ENCODE measurements at places on chromosomes 16 and 17.
A peak's percentile ranks its signal among the peaks of the same experiment; 100 is the strongest.

DNA sequence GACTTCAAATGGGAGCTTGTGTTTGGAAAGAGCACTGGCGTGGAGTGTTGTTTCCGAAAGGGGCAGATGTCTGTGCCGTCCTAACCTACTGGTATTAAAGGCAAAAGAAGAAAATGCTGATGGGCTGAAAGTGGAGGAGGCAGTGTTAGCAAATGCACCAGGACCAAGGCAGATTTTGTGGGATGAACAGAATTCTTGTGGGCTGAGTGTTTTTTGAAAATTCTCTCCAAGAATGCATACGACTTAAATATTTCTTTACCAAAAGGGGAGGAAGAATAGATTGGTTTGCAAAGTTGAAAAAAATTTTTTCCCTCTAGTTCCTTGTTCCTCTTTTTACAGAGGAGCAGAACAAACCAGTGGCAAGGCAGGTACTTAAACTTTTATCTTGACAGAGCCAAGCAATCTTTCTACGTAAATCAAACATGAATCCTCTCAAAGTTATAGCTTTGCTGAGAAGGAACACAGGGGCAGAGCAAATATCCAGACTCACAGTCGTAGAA, 16.8 kb downstream of the MARCHF10 start:
- no peak for DNase-seq

GRCh38 chr17:52383493-52384100, 225.1 kb upstream of the CA10 start:
- peak; percentile 54 for DNase-seq

DNA sequence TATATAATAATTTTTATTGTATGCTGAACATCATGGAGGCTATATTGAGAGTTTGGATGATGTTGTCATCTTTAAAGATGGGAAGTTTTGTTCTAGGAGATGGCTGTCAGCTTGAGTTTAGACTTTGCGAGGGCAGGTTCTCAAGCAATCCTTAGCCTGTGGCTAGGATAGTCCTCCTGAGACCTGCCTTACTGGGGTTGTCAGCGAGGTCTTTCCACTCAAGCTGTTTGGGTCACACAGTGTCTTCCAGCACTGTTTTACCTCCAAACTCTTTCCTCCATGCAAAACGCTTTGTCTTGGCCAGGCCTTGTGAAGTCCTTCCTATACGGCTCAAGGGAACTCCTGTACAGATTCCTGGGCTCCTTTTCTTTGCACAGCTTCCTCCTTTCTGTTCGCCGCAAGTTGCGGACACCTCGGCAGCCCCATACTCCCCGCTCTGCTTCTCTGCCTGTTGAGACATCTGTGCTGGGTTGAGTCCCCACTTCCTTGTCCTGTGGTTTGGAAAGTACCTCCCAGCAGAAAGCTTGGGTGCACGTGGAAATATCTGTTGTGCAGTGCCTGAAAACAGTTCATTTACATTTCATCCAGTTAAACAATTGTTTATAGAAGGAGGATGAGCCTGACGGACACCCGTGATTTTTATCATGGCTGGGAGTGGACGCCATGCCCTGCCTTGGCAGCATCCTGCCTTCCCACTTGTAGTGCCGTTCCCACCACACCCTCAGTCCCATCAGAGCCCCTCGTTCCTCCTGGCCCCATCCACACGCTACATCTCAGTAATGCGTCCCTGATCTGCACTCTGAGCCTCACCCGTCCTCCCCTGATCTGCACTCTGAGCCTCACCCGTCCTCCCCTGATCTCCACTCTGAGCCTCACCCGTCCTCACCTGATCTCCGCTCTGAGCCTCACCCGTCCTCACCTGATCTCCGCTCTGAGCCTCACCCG, 55.0 kb upstream of the CBFA2T3 start:
- peak; percentile 43 for DNase-seq

- no peak for DNase-seq
These were observed 226.2 kb downstream of the CCDC182 start for GRCh38 chr17:57518587-57519581.

- peak; percentile 76 for DNase-seq
These were observed 4.8 kb downstream of the TBC1D16 start for GRCh38 chr17:80030730-80031410.

- DNase-seq = no peak
These were observed 11.3 kb upstream of the NFAT5 start for GRCh38 chr16:69554495-69554894.
